ENCODE measurements at places on chromosomes 1 and 21. TPM values are rescaled to one million over a fixed set of nuclear protein-coding genes. Genes with fewer than 3 reads are reported as not detected.

NEK2 gene
- total RNA-seq = 38.5 TPM

MTARC2 gene
- total RNA-seq = 11.5 TPM

CR2 gene
- total RNA-seq = not detected

SAMD13 gene
- 0.61 TPM for total RNA-seq

PDPN gene
- total RNA-seq = not detected

SLAMF6 gene
- not detected for total RNA-seq

UBE2G2 gene
- 44.4 TPM for total RNA-seq

RPTN gene
- total RNA-seq = not detected

IFNGR2 gene
- 52.8 TPM for total RNA-seq

SLAMF7 gene
- total RNA-seq = 1.8 TPM
